ENCODE measurements at places on chromosomes 2 and 18.

- no peak for DNase-seq
Measured at GRCh38 chr2:188974164-188974563, at the start of gene COL3A1. Gene COL3A1, plus strand, starts transcription at chr2:188974373. Its CDS starts 117 bp downstream, at chr2:188974490.

DNA sequence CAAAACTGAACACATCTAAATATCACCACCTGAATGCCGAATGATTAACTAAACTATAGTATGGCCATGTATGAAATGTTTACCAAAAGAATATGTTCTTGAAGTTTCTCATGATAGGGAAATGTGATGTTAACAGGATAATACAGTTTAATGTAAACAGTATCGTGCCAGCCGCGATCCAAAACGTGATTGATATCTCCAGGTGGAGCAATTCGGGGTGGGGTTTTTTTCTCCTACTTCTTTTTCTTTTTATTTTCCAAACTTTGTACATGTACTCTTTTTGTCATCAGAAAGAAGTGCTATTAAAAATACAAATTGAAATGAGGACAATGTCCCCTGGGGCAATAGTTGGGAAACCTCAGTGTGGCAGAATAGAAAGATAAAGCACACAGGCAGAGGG lies 4.0 kb upstream of the BIN1 start:
- DNase-seq = no peak

- no peak for DNase-seq
Measured at GRCh38 chr2:136901732-136902131, 136.4 kb downstream of the THSD7B start.

DNA sequence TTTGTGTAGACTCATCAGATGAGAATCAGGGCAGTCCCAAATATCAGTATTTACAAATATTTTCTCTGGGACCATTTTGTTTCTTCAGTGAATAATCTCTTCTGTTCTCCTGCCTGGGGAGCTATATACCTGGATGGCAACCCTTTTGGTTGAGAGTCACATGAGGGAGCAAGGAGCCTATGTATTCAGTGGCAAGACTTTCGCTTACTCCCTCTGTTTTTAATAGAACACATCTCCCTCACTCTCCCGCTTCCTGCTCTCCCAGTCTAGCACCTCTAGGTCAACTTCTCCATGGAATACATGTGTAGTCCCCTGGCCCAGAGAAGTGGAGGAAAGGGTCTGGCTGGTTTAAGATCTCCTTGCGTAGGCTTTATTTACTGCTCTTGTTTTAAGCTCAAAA lies 600.3 kb downstream of the CCDC85A start:
- no peak for DNase-seq

- no peak for DNase-seq
Measured at GRCh38 chr2:36785179-36785795, 88.8 kb downstream of the VIT start.
